Neural crest cell (in vitro differentiated cells): ENCODE measurements at places on chromosomes 7 and 10.

- DNase-seq, result no peak
These were observed 2.8 kb downstream of the SEC31B start for GRCh38 chr10:100516847-100517246.

- DNase-seq, result no peak
These were observed 655.0 kb upstream of the MGMT start for GRCh38 chr10:128812000-128812399.

DNA sequence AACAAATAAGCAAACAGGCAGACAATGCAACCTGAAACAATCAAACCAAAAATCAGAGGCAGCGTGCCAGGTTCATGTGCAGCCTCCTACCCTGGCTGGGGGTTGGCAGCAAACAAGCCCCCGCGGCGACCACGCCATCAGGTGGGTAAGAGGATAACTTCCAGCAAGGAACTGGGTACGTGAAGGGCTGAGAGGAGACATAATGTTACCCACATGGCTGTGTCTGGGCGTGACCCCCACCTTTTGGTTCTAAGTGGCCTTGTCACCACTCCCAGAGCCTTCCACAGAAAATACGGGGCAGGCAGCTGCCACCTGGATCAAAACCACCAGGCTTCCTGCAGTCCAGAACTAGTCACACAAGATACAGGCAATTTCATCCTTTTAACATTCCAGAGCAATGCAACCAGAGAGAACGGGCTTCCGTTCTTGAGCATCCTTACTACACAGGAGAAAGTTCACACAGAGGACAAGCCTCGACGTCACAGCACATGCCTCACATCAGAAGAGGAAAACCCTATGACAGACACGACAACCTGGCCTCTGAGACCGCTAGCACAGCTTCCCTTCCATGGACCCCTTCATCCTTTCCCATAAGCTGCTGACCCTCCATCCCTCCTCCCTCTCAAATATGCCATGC, 171.0 kb downstream of the GRID1 start:
- DNase-seq, result no peak

GRCh38 chr7:92988051-92988450, 129.7 kb downstream of the SAMD9 start:
- no peak for DNase-seq

DNA sequence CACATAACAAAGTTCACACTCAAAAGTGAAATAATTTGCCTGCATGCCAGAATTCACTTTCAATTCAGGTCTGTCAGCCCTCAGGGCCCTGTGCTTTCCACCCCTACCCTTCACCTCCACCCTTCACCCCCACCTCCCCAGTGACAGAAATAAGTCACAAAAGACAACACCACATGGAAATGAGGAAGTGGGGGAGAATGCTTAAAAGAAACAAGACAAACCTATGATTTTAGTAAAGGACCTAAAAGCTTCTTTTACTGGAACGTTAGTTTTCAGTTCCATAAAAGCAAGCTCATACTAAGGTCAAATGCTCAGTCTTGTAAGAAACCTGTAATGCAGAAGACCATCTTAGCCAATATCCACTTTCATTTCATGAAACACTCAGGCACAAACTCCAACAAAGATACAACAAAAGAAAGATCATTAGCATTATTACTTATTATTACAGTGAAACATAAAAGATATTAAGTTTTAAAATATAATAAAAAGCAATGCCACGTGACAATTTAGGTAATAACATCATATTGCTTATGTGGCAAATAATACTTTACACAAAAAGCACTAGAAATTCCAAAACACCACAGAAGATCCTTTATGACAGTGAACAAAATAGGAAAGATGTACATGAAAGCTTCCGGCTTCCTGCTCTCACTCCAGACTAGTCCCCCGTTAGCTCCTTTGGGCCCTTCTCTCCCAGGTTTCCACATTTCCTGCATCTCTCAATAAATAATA, 112.1 kb downstream of the LMBR1 start:
- DNase-seq, result no peak

GRCh38 chr7:45567713-45568112, 6.5 kb upstream of the ADCY1 start:
- DNase-seq, result no peak

- no peak for DNase-seq
These were observed 12.1 kb upstream of the NPVF start for GRCh38 chr7:25240340-25240739.

- no peak for DNase-seq
These were observed 43.8 kb downstream of the SPOCK2 start for GRCh38 chr10:72044417-72045041.

- no peak for DNase-seq
These were observed 120.1 kb downstream of the ARHGAP12 start for GRCh38 chr10:31808258-31809218.

GRCh38 chr7:93873998-93874574, 16.5 kb downstream of the TFPI2 start:
- no peak for DNase-seq

GRCh38 chr10:114912470-114912859, 25.5 kb upstream of the TRUB1 start:
- DNase-seq, result no peak
